Stimulated activated CD8-positive, alpha-beta memory T cell treated with anti-CD3 and anti-CD28 coated beads, Interleukin-4, amount 100 ng/mL, for 1 hour (primary cell): ENCODE measurements at places on chromosomes 13 and 19.

DNA sequence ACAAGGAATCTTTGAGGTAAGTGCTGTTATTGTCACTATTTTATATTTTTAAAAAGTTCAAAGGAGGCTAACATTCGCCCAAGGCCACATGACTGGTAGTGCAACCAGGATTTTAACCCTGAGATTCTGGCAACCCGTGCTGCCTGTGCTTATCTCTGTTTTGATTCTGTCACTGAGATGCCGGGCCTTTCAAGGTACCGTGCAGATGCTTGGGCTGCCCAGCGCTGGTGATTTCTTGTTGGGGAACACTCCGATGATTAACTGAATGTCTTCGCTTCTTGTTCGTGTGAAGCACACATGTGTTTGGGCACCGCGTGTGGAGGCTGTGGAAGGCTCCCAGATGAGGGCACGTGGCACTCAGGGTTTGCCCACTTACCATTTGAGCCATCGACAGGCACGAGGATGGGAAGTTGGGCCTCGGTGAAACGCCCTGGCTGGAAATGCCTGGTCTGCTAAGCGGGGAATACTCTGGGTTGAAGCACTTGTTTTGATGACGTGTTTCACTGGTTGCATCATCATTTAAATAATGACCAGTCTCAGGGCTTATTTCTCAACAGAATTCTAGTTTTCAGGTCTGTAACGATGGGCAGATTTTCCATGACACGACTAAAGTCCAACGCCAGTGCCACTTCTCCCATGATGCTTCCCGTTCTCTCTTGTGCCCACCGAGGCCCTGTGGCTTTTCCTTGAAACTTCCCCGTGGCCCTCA is 392.7 kb downstream of the FGF9 start:
- DNase-seq: no peak

GRCh38 chr19:35612559-35613321 is at the start of gene HAUS5:
HAUS5 (plus strand) TSS chr19:35612735; CDS start chr19:35612795, 60 bp downstream.
- DNase-seq: peak; percentile 90

- DNase-seq: no peak
Measured at GRCh38 chr13:25371875-25372283, at the start of gene ATP8A2. ATP8A2 (plus strand) TSS chr13:25371974; CDS start chr13:25372213, 239 bp downstream.

DNA sequence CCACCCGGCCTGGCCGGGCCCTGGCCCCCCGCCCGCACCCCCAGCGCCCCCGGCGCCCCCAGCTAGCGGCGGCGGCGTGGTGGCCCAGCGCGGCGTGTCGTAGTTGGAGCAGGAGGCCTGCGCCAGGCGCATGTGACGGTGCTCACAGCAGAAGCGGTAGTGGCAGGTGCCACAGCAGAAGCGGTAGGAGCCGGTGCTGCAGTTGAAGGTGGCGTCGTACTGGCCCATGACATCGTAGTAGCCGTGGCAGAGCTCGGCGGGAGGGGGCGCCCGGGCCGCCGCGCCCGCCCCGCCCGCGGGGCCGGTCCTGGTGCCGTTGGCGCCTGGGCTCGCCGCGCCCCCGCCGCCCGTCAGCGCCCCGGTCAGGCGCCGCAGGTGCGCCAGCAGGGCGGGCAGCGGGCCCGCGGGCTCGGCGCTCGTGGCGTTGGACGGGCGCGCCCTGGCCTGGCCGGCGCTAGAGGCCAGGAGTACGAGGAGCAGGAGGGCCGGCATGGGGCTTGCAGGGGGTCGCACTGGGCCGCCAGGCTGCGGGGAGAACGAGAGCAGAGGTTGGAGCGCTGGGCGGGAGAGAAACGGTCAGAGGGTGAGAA is 633 bp downstream of the SHISA7 start:
- DNase-seq: no peak

GRCh38 chr13:61362522-61362921 is 53.1 kb downstream of the PCDH20 start:
- no peak for DNase-seq

DNA sequence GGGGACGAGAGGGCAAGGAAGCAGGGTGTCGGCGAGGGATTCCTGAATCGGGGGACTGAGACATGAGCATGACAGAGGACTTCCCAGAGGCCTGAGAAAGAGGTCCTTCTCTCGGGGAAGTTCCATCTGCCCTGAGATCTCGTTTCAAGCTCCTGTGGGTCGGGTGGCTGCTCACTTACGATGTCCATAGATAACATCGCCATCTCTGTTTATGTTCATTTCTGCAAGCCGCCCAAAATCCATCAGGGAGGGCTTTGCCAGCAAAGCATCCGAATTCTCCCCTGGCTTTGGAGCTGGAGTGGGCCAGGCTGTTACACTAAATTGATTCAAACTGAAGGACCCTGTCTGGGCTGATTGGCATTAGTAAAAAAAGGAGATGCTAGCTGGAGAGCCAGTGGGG is 5.9 kb downstream of the DMKN start:
- no peak for DNase-seq
